Cortex of kidney (tissue), 1 donor: ENCODE measurements at places on chromosomes 7 and 10.

DNA sequence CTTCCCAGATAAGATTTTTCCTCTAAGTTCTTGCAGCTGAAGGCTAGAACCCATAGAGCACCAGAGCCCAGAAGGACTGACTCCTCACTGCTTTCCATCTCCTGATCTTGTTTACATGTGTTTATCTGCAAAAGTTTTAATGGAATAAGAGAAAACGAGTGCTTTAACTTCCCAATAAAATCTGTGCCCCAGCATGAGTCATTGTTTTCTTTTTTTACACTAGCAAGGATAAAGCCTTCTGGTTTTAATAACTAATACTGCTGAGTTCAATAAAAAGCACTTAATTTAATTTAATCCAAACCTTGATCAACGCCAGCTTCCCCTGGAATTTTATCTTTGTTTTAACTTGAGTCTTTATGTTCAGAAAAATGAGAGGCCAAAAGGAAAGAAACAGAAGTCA is 227.6 kb downstream of the HPSE2 start:
- no peak for DNase-seq

DNA sequence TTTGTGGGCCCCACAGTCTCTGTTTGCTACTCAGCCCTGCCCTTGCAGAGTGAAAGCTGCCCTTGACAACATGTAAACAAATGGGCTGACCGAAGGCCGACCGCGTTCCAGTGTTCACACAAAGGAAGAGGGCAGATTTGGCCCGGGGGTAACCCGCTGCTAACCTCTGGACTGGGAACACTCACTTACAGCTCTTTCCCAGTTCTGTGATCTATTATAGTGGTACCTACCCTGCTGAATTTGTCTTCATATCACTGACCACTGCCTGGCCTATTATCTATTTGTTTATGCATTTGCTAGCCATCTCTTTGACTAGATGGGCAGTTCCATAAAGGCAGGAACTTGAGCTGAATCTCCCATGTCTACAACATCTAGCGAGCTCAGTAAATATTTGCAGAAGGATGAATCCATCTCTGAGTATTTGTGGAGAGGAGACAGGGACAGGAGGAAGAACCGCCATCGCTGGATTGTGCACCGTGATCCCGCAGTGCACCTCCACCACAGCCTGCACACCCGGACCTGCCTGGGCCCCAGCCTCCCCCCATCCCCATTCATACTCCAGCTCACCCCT is 15.2 kb downstream of the SLC29A3 start:
- no peak for DNase-seq

- no peak for DNase-seq
Observed at GRCh38 chr10:21238044-21238443, 287.4 kb downstream of the SKIDA1 start.

- no peak for DNase-seq
Observed at GRCh38 chr10:100519311-100520051, at the start of gene SEC31B. SEC31B (minus strand) TSS chr10:100519861; CDS start chr10:100516952, 2,909 bp downstream.

GRCh38 chr7:25361863-25362262 is 133.6 kb upstream of the NPVF start:
- no peak for DNase-seq

DNA sequence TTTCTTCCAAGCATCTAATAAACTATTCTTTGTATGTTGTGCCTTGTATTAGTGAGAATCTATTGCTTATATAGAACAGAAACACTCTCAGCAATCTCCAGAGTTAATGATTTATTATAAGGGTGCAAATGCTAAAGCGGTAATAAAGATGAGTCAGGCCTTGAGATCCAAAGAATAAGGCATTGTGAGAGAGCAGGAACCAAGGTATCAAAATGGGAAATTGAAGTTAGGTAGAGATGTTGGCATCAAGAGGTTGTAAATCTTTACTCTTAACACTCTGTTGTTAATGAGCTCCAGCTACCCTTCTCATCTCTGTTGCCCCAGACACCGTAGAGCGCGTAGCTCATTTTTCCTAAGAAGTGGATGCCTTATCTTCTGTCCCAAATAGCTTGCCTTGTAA is 375.2 kb downstream of the ARL4A start:
- no peak for DNase-seq

- DNase-seq = no peak
Observed at GRCh38 chr7:153022475-153023193, 263.1 kb downstream of the ACTR3B start.

DNA sequence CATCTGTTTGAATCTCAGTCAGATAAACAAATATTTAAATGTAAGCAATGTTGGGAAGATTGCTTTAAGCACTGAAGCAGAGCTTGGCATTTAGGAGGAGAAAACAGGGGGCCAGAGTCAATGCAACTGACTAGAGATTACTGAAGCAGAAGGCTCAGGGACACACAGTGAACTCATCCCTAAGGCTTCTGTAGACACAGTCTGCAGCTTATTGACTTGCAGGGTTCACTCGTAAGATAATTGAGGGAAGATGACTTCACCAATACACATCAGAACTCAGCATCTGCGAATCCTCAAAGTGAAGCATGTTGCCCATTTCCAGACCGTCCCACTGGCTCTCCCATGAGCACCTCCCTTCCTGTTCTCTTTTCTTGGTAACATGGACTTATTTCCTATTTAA is 363.4 kb upstream of the PFKP start:
- DNase-seq = no peak

- no peak for DNase-seq
Observed at GRCh38 chr7:55912748-55913158, 25.5 kb downstream of the ZNF713 start.

DNA sequence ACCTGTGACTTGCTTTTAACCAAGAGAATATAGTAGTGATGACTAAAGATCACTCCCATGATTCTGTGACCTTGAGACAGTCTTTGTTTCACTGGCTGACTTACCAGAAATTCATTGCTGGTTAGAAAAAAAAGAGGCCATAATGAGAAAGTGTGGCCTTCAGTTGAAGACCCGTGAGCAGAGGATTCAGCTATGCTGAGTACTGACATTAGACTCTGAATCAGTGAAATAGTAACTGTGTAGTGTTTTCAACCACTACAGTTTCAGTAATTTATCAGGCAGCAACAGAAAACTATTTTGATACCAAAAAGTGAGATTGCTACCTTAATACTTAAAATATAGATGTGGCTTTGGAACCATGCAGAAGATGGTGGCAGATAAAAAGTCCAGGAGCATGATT is 298.0 kb upstream of the KCND2 start:
- no peak for DNase-seq

DNA sequence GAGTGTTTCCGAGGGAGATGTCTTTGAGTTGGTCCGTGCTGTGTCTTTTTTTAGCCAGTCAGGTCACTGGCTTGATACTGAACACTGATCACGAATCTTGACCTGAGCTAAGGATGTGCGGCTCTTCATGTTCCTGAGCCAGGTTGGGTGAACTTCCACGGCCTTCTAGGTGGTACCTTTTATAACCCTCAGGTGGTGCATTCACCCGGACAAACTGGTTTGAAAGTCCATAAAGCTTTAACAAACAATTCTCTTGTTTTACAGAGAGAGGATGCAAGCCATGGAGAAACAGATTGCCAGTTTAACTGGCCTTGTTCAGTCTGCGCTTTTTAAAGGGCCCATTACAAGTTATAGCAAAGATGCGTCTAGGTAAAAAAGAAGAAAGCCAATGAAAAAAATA is 229.5 kb downstream of the ARHGAP21 start:
- DNase-seq = no peak

GRCh38 chr7:20352573-20353306 is 22.0 kb downstream of the ITGB8 start:
- DNase-seq = no peak

GRCh38 chr10:78802431-78802830 is 266.3 kb upstream of the ZMIZ1 start:
- DNase-seq = no peak

DNA sequence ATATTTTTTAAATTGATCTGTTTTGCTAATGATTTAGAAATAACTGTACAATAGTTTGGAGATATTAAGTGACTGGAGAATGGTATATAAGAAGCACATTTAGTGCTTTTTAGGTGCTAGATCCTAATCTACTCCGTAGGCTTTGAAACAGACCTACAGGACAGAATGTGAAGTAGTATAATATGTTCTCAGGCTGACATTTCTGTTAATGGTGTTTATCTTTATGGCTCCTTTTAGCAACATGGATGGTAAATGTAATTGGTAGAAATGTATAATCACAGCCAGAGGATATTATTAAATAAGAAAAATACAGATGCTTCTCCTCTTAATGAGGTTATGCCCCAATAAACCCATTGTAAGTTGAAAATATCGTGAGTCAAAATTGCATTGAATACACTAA is 30.6 kb upstream of the CCDC7 start:
- no peak for DNase-seq

GRCh38 chr7:46993396-46993795 is 588.5 kb downstream of the TNS3 start:
- no peak for DNase-seq

DNA sequence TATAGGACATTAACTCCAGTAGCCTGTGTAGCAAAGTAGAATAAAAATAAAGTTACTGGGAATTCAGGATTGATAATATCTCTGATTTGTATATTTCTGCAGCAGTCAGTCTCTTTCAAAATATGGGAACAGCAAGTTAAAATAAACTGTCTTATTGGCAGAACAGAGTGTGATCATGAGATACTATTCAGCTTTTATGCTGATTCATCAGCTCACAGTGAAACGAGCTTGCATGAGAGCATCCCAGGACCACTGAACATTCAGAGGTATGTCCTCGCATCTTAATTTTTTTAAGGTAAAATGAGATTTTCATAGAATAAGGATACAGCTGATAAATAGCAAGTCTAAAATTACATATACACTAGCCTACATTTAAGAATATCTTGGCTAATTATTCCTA is 282.5 kb upstream of the MYO3A start:
- DNase-seq = no peak

DNA sequence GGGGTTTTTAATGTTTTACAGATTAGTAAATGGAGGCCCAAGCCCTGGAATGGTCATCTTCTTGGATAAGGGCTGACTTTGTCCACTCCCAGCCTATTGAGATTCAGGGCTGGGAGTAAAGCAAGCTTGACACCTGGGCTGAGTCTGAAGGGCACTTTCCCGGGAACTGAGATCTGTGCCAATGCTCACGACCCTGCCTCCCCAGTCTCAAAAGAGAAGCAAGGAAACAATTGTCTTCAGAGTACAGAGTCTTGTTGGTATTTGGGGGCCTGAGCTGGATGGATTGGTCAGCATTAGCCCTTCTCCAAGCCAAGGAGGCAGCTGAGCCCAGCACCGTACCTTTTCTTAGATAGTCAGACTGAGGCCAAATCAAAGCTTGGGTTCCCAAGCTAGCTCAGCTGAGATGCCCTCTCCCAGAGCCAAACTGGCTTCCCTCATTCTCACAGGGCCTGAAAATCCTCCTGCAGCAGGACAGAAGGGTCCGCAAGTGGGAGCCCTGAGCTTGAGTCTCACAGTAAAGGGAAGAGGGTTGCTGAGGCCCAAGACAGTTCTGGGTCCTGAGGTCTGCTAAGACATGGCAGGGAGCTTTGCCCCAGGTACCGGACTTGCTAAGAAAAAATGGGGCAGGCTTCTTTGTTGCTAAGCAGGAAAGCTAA is 3.7 kb downstream of the DDIT4 start:
- DNase-seq = no peak
